ENCODE measurements at places on chromosomes 12 and 14.

GRCh38 chr12:3747976-3748619, 4.8 kb downstream of the CRACR2A start:
- no peak for DNase-seq

DNA sequence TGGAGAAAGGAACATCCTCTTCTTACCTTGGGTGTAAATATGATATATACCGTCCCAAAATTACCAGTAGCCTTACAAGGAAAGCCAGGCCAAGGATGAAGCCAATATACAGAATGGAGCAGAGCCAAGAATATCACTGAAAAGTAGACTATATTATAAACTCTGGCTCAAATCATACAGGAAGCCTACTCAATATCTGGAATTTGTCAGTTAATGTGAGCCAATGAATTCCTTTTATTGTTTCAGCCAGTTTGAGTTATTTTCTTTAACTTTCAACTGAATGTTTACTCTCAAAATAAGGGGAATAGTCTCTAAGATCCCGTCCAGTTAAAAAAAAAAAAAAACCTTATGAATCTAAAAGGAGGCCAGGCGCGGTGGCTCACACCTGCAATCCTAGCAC, 9.8 kb upstream of the DENND5B start:
- DNase-seq, result no peak

DNA sequence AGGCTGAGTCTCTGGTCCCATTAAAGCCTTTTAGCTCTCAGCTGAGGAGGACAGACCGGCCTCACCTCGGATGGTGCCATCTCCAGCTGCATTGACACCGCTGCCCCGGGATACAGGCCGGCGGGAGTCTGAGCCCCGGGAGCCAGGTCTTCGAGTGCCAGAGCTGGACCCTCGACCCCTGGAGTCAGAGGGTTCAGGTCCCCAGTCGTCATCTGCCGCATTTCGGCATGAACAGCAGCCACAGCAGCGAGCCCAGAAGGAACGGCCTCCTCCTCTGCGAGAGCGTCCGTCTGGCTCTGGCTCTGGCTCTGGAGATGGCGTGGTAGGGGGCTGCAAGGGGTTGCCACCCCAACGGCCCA, 1.0 kb downstream of the TGM1 start:
- DNase-seq, result no peak

- no peak for DNase-seq
Observed at GRCh38 chr12:115042341-115042740, 358.4 kb upstream of the TBX3 start.

- no peak for DNase-seq
Observed at GRCh38 chr14:61756135-61756534, 6.1 kb upstream of the SNAPC1 start.

DNA sequence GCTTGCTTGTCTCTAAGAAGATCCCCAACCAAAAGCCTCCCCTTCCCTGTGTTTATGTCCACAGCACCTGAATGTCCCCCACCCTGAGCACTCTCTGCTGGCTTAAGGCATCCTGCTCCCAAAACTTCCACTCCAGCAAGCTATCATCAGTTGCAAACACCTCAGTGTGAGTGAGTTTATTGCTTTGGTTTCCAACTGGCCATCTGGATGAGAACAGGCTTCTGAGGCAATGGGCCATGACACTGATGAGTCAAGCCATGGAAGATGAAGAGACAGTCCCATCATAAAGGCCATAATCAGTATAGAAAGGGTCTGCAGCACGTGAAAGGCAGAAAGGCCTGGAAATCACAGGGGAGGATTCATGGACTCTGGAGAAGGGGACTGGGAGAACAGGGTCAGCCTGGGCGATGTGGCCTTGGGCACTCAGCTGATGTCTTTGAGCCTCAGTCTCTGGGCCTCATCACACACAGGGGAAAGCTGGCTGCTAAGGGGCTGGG, 12.8 kb downstream of the CMKLR1 start:
- DNase-seq, result no peak

- no peak for DNase-seq
Observed at GRCh38 chr12:53754633-53755264, 3.0 kb upstream of the CISTR start.

GRCh38 chr12:105740970-105741725, 397.6 kb downstream of the NUAK1 start:
- no peak for DNase-seq
